ENCODE measurements at places on chromosomes 13 and 19.

- no peak for DNase-seq
These were observed 30.6 kb downstream of the SYDE1 start for GRCh38 chr19:15137777-15138176.

- DNase-seq, result no peak
These were observed 1.4 kb upstream of the SAMD1 start for GRCh38 chr19:14091813-14092462.

DNA sequence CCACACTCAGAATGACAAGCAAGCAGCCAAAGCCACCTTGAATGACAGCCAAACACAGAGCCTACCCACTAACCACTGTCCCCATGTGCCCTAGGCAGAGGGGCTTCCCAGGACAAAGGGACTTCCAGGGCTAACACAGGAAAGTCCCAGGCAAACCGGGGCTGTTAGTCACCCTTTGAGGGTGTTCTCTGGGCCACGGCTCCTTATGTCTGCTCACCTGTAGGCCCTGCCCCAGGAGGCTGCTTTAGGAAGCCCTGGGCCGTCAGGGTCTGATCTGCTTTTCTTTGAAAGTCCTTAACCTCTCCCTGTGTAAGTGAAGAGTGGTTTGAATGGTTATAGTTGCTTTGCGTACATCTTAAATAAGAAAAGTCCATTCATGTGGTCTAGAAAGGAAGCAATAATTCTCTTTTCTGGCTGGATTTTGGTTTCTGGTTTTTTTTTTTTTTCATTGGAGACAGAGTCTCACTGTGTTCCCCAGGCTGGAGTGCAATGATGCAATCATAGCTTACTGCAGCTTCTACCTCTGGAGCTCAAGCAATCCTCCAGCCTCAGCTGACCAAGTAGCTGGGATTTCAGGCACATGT is 161.4 kb downstream of the EFNB2 start:
- DNase-seq, result no peak

GRCh38 chr13:83839146-83839545 is 43.1 kb downstream of the SLITRK1 start:
- DNase-seq, result no peak

- DNase-seq, result peak; percentile 1
These were observed 47.4 kb upstream of the PCDH20 start for GRCh38 chr13:61463024-61463423.

DNA sequence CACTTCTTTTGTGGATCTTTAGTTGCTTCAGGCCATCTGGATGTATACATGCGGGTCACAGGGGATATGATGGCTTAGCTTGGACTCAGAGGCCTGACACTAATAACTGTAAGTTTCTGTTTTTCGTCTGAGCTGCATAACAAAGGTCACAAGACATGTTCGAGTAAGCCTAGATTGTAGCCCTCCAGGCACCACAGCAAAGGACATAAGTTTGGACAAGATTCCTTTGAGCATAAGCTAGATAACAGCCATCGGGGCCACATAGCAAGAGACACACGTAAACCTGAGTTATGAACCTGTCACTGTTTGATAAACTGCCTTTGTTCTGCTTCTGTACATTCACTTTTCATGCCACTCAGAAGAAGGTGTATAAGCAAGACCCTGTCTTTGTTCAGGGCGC is 14.6 kb downstream of the IGFL3 start:
- no peak for DNase-seq

- DNase-seq, result no peak
These were observed 657.3 kb downstream of the EFNB2 start for GRCh38 chr13:105878119-105878700.

- DNase-seq, result no peak
These were observed 65.3 kb downstream of the KCTD15 start for GRCh38 chr19:33861950-33862349.

- DNase-seq, result no peak
These were observed 89.7 kb downstream of the RAB20 start for GRCh38 chr13:110471833-110472162.

GRCh38 chr13:33263976-33264619 is 21.5 kb downstream of the STARD13 start:
- DNase-seq, result no peak

- no peak for DNase-seq
These were observed 38.7 kb upstream of the FARP1 start for GRCh38 chr13:98103942-98104880.

DNA sequence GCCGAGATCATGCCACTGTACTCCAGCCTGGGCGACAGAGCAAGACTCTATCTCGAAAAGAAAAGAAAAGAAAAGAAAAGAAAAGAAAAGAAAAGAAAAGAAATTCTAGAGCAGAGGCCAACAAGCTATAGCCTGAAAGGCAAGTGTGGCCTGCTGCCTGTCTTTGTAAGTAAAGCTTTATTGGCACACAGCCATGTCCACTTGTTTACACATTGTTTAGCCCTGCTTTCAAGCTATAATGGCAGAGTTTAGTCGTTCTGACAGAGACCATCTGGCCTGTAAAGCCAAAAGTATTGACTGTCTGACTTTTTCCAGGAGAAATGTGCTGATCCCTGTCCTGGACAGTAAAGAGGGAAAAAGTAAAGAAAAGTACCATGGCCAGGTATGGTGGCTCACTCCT is 18.3 kb downstream of the NWD1 start:
- DNase-seq, result no peak

DNA sequence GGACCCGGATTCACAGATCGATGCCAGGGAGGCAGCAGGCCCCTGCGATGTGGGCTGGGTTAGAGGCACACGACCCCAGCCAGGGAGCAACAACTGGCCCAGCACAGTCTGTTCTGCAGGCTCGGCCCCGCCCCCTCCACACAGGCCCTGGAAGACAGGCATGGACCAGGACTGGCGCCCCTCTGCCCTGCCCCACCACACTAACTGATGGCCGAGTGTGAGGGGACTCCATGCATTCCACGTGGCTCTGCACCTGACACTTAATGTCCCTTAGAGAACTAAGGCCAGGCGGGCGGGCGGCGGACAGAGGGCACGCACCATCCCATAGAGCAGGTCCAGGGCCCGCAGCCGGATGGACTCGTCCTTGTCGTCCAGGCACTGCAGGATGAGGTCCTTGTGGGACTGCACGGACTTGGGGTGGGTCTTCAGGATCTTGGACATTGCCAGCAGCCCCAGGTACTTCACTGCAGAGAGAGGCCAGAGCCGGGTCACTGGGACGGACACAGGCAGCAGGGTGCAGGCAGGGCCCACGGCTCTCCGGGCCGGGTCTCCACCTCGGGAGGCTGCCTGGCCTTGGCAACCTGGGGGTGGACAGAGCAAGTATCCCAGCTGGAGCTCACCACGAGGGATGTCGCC is 24.8 kb downstream of the IZUMO4 start:
- no peak for DNase-seq

- no peak for DNase-seq
These were observed 37.8 kb downstream of the SMARCA4 start for GRCh38 chr19:10998666-10999065.

DNA sequence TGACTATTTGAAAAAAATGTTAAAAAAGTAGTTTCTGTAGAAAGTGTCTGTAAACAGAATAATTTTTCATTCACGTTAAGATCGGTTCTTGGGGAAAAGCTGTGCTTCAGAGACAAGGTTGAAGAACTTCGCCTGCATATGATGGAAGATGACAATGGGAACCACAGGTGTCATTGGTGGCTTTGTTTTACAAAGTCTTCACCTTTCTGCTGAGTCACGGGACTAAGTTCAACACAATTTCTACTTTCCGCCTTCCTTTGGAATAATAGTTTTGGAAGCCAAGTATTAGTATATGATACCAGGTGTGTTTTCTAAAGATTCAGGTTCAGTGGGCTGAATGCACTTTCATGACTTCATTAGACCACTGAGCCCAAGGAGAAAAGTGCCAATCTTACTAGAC is 155.6 kb upstream of the RNF113B start:
- DNase-seq, result no peak

DNA sequence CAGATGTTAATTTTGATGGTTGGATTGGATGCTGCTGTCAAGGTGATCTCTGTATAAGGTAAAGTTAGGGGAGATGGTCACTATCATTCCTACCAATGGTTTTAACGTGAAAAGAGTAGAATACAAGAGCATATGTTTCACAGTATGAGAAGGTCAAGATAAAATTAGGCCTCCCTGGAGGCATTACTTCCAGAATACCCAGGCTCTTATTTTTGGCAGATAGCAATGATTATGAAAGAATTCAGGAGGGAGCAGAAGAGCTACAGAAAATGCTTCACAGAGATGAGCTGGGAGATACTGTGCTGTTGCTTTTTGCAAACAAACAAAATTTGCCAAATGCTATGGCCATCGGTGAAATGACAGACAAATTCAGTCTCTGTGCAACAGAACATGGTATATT is 547.5 kb upstream of the SPRY2 start:
- no peak for DNase-seq

- DNase-seq, result no peak
These were observed 15.5 kb downstream of the ZNF610 start for GRCh38 chr19:52351512-52351911.

- DNase-seq, result no peak
These were observed 1623.1 kb downstream of the SLITRK5 start for GRCh38 chr13:89294115-89294867.

DNA sequence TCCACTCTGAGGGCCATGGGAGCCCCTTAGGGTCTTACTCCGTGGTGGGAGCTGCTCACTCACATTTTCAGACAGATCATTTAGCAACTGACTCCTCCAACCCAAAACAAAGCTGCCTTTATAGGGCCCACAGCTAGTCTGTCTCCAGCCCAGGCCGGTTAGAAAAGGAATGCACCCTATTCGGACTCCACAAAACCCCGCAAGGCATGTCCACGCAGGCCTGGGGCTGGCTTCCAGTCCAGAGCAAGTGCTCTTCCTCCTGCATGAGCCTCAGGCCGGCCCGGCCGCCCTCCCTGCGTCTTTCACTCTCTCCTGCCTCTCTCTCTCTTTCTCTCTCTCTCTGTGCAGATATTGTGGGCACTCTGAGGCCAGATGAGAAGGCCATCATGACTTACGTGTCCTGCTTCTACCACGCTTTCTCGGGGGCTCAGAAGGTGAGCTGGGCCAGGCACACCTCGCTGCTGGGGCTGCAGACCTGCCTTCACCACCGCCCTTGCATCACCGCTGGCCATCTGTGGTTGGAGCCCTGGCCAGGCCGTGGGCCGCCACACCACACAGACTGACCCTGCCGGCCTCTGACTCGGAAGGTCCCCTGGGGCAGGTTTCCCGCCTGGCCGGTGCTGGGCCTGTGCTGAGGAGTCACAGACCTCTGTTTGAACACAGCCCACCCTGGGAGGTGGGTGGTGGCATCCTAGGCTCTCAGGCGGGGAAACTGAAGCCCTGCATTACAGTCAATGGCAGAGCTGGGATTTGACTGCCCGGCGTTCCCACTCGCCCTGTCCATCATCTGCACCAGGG is 33.1 kb downstream of the CAPN12 start:
- DNase-seq, result no peak

GRCh38 chr19:49210108-49210900 is 52.7 kb downstream of the TRPM4 start:
- DNase-seq, result no peak

DNA sequence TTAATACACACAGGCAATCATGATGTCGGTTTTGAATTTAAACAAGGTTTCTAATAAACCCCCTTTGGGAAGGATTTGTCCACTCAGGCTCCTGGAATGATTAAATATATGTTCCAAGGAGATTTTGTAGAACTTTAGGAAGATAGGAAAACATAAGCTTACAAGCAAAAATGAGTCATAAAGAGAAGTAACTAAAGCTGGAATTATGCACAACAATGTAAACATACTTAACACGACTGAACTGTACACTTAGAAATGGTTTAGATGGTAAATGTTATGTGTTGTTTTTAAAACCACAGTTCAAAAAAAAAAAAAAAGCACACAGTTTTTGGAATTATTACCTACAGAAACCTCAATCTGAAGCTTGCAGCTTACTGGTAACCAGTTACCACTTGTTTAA is 304.4 kb downstream of the NALCN start:
- DNase-seq, result no peak

- no peak for DNase-seq
These were observed 176.5 kb upstream of the NBEA start for GRCh38 chr13:34765446-34766180.

DNA sequence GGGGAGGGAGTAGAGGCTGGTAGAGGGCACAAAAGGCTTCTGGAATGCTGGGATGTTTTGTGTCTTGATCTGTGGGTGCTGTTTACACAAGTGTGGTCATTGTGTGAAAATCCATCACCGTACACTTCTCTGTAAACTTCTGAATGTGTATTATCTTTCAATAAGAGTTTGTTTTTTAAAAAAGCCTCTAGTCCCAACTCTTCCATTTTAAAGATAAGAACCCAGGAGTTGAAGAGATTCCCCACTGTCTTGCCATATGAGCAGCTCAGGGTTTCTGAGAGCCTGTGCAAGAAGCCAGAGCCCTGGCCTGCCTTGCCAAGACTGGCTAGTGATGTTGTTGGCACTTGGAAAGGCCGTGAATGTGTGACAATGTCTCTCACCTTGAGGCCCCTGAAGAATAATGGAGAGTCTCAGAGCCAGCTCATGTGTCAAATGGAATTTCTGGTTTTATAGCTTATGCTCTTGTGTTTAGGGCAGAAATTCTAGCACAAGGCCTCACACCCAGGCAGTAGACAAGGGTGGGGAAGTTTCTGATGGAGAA is 57.5 kb upstream of the NPAS1 start:
- no peak for DNase-seq

DNA sequence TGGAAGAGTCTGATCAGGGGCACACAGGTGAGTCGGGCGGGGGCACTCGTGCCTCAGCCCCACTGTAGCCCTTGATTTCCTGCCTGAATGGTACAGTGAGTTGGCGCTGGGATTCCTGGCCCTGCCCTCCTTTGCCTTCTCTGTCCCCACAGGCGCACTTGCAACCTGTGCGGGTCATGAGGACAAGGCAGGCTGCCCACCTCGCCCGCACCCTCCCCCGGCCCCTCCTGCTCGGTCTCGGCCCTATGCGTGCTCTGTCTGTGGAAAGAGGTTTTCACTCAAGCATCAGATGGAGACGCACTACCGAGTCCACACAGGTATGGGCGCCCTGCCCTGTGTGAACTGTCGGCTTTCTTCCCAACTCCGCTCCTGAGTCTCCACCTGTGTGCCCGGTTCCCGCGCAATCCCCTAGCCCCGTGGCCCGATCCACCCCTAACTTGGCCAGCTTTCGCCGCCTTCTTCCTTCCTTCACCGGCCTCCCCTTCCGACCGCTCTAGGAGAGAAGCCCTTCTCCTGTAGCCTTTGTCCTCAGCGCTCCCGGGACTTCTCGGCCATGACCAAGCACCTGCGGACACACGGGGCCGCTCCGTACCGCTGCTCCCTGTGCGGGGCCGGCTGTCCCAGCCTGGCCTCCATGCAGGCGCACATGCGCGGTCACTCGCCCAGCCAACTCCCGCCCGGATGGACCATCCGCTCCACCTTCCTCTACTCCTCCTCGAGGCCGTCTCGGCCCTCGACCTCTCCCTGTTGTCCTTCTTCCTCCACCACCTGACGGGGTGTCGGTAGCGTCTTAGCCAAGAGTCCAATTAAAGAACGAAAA is 1.6 kb upstream of the KMT2B start:
- peak; percentile 32 for DNase-seq

DNA sequence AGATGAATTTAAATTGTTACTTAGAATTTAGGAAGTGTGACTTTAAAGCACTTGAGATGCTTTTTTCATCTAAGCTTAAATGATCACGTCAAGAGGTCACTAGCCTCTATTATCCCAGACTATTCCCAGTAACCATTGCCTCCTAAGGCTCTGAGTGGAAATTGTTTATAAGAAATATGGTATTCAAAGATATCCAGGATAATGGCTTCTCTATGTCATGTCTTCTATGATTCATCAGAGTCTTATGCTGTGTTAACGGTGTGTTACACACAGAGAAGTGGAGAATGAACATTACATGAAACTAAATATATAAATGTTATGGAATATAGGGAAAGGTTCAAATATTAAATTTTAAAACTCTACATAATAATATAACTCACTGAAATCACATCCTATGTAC is 79.8 kb upstream of the NBEA start:
- DNase-seq, result no peak

Measured in NCI-H510A (cell line).